ENCODE measurements at places on chromosomes 5 and 9.

DNA sequence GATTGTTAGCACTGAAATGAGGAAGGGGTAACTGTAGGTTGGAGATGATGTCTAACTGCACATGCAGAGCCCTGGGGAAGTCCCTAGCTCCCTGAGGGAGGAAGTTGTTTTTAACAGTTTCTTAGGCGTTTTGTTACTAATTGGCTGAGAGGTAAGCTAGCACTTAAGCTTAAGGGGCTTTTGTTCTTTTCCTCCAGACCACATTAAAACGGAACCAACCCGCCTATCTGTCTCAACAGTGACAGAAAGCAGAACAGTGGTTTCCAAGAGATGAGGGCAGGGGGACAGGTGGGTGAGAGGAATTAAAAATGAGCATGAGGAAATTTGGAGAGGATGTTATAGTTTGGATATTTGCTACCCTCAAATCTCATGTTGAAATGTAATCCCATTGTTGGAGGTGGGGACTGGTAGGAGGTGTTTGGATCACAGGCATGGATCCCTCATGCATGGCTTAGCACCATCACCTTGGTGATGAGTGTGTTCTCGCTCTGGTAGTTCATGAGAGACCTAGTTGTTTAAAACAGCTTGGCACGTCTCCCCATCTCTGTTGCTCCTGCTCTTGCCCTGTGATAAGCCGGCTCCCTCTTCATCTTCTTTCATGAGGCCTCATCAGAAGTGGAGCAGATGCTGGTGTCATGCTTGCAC lies 38.9 kb downstream of the LYRM7 start:
- peak; percentile 21 for DNase-seq

DNA sequence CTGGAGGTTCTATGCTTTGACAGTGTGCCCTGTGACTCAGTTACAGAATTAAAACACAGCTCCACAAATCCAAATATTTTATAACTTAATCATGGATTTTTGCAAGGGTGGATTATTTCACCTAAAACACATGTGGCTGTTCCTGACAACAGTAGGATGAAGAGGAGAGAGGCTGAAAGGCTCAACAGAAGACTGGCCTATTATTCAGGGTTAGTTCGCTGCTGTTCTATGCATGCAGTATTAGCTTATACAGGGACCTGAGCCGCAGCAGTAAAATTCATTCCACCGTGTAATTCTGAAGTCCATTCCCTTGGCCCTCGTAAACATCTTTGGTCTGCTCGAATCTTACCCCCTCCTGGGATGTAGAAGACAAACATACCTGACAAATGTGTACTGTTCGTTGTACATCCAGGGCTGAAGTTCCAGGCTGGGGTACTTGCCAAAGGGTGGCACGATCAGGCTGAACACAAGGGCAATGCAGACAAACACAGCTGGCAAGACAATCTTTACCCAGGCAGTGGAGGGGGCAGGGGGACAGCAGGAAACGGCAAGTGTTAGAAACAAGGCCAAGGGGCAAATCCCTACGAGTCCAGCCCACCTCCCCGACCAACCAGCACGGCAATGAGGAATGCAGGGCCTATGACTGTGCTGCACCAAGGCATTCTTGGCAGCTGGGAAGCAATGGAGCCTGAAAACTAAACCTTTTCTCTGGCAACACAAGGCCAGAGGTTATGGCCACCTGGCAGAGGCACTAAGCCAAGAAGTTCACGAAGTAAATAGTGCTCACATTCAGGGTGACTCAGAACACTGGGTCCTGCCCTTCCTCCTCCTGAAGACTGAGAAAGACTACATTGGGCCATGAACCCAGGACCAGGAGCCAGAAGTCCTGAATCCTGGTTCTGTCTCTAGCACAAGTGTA lies 46.8 kb downstream of the NIPSNAP3B start:
- no peak for DNase-seq

DNA sequence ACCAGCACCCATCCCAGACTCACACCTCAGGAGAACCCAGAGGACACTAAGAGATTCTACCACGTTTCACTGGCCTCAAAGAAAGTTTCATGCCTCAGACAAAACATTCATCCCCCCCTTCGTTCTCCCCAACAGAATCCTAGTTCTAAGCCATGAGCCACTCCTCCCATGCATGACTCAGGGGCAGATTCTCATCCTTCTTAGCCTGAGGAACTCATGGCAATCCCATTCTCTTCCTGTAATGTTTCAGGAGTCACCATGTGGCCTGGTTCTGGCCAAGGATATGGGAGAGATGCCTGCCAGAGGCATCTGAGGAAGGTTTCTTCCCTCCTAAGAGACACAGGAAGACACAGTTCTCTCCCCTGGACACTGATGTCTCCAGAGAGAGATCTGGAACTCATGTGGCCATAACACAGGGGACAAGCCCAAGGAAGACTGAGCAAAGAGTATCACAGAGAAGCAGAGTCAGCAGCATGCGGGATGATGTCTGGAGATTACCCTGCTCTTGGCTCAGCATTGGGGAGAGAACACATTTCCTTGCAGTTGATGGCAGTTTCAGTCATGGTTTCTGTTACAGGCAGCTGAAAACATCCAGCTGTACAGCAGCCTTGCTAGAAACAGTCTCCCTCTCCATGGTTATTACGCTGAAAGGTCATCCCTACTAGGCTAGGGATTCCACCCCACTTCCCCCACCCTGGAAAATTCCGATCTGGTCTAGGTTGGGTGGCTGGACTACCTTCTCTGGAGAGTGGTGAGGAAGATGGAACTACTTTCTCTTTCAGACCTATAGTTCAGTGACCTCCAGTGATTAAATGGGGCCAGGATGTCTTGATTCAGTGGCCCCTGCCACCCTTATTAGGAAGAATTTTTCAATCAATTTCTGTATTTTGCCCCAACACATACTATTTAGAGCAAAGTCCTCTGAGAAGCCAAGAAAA lies 115.4 kb downstream of the ZNF608 start:
- DNase-seq: no peak

GRCh38 chr5:33195431-33196165 lies 245.2 kb upstream of the TARS1 start:
- no peak for DNase-seq

DNA sequence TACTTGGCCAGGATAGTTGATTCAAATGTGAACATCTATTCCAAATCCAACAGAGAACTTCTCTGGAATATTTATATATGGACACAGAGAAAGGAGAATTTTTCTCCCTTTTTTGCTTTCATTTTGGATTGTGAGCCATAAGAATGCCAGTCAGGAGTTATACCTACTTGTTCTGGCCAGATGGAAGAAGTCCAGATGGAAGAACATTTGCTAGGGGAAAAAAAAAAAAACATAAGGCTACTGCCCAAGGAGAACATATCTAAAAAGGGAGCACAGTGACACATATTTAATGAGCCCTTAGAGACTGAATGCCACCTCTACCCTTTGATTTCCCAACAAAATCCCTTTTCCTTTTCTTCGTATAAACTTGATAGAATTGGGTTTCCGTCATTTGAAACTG lies 61.7 kb upstream of the PPP2R2B start:
- DNase-seq: no peak

DNA sequence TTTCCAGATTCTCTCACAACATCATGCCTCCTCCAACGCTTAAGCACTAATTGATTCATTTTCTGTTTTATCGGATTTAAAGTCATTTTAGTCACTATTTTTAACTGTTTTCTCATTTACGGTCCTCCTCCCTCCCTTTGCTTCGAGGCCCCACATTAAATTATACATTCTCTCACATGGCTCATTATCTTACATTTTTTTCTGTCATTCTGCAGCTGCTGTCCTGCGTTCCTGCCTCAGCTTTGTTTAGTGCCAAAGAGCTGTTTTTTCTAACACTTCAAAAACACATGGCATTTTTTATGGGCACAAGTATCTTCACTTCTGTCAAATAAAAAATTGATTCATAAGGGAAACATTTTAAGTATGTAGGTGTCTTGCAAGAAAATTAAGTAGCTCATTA lies 130.1 kb upstream of the FST start:
- DNase-seq: no peak

GRCh38 chr9:5459289-5459829 lies 9.0 kb downstream of the CD274 start:
- no peak for DNase-seq

- no peak for DNase-seq
These were observed 61.6 kb downstream of the PSAT1 start for GRCh38 chr9:78358329-78359051.

DNA sequence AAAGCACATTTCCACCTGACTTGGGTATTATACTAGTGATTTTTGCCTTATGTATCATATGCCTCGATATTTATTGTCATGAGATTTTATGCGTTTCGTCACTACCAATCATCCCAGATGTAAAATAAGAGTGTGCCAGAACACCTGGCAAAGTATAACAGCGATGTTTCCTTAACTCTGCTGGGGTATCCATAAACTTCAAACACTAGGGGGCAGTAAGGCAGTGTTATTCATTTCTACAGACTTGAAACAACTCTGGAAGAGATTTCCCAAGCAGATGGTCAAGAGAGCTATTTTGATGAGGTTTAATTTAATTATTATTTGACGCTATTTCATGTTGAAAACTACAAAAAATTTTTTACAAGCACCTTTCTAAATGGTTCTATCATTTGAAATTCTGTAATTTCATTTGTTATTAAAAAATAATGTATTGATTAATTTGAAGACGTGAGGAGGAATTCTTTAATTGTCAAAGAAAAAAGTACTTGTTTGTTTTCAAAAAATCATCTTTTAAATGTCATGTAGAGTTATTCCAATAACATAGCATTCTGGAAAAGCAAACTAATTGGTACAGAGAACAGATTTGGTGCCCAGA lies 388.5 kb upstream of the CTNND2 start:
- DNase-seq: no peak

DNA sequence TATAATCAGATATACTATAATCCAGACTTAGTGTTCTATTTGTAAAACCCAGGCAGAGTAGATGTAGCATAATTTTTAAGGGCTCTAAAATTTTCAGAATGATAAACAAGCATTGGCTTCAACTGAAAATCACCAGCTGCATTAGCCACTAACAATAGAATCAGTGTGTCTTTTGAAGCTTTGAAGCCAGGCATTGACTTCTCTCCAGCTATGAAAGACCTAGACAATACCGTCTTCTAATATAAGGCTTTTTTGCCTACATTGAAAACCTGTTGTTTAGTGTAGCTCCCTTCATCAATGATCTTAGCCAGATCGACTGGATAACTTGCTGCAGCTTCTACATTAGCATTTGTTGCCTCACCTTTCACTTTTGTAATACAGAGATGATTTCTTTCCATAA lies 1877.3 kb upstream of the ACO1 start:
- DNase-seq: no peak

DNA sequence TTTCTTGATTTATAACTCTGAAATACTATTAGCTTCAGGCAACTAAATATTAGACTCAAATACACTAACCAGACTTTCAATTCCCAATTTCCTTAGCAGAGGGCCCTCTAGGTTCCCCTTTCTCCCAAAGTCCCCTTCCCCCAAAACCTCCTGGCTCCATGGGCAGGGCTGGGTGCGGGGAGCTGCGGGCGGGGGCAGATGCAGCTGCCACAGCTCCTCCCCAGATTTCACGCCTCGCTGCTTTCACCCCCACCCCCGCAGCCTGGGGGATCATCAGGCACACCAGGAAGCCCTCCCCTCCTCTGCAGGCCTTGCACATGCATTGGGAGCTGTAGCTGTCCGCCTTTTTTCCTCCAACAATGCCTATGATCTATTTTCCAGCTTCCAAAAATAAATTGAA lies 82.8 kb upstream of the SPATA31C2 start:
- DNase-seq: no peak

DNA sequence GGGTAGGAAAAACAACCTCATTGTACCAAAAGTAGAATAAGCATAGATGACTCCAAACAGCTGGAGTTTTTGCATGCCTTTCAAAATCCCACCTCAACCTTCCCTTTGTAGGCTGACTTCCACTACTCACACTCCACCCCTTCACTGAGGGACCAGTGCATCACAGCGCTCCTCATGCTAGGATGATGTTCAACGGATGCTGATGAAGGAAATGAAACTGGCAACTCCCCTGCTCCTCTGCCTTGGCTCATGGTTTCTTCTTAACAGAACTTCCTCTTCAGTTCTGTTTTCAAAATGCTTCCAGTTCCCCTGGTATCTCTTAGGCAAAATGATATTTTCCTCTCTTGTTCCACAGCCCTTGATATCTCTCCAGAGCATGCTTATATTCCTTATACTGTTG lies 29.0 kb downstream of the LIFR start:
- DNase-seq: no peak

DNA sequence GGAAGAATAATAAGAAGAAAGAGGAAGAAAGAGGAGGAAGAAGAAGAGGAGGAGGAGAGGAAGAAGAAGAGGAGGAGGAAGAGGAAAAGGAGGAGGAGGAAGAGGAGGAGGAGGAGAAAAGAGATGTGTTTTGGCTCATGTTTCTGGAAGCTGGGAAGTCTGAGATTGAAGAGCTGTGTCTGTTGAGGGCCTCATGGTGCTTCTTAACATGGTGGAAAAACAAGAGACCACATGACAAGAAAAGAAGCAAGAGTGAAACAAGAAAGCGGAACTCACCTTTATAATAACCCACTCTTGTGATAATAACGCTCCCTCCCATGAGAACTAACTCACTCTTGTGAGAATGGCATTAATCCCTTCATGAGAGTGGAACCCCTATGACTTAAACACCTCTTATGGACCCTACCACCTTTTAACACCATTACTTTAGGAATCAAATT lies 36.1 kb upstream of the RANBP6 start:
- DNase-seq: no peak

GRCh38 chr5:175226506-175226905 lies 217.5 kb downstream of the DRD1 start:
- no peak for DNase-seq

GRCh38 chr9:134918646-134919045 lies 934 bp upstream of the FCN1 start:
- no peak for DNase-seq

GRCh38 chr9:110255463-110256379 lies 586 bp downstream of the TXN start:
- DNase-seq: no peak

- DNase-seq: no peak
These were observed 199.8 kb downstream of the ZNF608 start for GRCh38 chr5:124546643-124547042.

- no peak for DNase-seq
These were observed 110.5 kb downstream of the JMY start for GRCh38 chr5:79346420-79346824.

DNA sequence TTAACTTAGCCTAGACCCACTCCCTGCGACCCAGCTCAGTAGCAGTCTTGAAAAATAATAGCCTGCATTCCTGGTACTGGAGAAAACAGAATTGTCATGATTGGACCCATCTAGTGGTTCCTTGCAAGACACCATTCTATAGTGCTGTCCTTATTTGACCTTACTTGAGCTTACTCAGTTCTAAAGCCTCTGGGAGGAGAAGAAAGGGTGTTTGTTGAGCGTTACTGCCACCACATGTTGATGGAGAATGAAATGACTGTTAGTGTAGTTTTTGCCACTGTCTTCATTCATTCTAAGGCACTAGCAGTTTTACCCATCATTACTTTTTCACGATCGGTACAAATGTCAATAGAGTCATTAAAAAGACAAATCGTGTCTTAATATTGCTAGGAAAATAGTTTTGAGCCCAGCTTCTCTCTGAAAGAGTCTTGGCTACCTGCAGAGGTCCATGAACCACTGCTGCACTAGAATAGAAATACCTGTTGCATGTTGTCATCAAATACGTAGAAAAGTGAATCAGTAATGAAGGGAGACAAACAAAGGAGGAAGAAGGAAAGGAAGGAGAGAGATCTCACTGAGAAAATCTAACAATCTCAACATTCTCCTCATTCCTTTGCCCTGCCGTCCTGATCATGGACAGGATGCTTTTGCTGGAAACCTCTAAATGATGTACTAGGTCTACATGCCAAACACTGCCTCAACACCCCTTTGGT lies 96.0 kb downstream of the LIX1 start:
- no peak for DNase-seq
